ENCODE measurements at places on chromosomes 16 and 17.

DNA sequence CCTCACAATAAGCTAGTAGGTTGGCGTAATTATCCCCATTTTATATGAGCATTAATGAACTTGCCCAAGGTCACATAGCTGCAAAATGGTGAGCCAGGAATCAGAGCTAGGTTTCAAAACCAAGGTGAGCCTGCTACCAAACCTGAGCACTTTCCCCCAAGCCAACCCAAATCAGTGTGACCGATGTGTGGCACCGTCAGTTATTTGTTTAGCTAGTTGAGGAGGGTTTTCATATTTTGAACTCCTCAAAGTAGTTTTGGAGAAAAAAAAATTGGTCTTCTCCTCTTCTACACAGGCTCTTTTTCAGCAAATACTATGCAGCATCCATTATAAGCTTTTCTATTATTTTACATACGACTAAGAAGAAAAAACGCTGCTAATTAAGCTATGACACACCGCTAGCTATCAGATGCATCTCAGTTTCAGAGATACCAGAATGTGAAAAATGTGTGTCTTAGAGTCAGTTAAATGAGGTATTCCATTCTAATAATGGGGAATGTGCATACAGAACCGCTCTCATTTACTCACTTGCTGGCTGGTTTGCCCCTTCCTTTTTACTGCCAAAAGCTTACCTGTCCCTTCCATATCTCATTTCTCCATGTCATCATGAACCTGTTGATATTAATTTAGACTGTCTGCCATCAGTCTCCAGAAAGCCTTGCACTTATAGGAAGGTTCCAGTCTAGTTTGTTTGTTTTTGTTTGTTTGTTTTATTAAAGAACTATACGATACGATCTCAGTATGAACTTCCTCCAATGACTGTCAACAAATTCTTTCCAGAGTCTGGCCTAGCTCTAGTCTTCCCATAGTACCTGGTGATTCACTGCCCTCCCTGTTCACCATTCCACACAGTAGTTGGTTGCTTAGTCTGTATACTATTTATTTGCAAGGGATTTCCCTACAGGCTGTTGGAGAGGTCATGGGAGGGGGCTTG, 2.2 kb upstream of the TBX4 start:
- DNase-seq: no peak

DNA sequence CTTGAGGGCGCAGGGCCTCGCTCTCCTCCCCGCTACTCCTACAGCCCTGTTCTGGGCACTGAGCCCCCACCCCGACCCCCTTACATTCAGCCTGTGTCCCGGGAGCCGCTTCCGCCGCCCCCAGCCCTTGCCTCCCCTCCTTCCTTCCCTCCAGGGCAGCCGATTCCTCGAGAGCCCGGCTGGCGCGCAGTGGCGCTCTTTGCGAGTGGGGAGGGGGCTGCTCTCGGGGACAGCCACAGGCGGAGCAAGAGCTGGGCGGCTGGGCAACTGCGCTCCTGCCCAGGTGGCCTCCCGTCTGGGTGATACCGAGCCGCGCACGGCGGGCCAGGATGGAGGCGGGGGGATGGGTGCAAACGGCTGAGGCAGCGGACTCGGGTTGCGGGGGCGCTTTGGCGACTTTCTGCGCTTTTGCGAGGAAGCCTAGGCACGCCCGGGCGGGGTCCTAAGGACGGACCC, 1.2 kb downstream of the MMP15 start:
- DNase-seq: peak; percentile 27

- DNase-seq: no peak
These were observed 3.7 kb downstream of the PHF12 start for GRCh38 chr17:28947639-28948038.

GRCh38 chr16:58461056-58461455, 38.9 kb upstream of the NDRG4 start:
- no peak for DNase-seq

DNA sequence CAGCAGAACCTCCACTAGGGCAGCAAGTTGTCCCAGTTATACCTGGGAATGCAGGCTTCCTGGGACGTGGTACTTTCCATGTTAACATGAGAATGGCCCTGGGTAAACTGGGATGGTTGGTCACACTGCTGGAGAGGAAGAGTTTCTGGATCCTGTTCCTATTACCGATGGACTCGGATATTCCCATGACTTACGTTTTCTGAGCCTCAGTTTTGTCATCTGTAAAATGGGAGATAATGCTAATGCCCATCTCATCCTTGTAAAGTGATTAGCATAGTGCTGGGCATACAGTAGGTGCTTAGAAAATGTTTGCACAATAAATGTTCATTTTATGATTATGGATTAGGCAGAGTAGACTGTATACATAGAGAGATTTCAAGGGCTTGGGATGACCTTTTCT, 280.9 kb upstream of the EEF2KMT start:
- no peak for DNase-seq

DNA sequence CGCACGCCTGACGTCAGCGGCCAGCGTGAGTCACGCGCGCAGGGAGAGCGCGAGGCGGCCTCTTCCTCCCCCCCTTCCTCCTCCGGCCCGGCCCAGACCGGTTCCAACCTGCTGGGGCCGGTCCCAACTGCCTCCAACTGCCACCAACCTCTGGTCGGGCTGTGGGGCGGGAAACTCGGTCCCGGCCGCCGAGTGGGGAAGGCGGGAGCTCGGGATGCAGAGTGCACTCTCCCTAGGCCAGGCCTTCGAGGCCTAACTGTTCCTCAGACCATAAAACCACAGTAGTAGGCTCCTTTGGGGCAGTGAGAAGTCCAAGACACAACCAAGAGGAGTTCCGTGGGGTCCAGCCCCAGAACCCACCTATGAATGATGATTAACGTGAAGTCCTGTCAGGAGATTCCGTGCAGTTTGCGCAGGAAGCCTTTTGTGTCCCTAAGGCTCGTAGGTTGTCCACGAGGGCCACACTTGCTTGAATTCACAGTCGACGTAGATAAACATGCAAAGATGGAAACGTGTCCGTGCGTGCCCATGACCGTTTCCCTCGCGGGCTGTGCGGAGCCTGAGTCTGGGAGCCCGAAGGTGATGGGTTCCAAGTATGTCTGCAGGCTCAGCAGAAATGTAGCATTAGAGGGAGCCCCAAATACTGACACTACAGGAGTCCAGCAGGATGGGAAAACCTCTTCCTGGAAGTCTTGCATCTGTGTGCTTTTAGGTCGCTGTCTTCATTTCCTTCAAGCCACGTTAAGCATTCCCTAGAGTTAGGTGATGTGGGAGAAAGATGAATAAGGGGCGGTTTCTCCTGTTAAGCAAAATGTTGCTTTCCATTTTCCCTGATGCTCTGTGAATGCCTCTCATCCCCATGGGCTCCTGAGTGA, 647 bp downstream of the UNK start:
- peak; percentile 90 for DNase-seq

- DNase-seq: no peak
These were observed 387.6 kb upstream of the MAF start for GRCh38 chr16:79988089-79988488.

Data from left ventricle myocardium inferior (tissue), 1 donor.